Neural crest cell (in vitro differentiated cells): ENCODE measurements at places on chromosomes 2 and 18. TPM values are rescaled to one million over a fixed set of nuclear protein-coding genes. Genes with fewer than 3 reads are reported as not detected.

C1QL2 gene
- total RNA-seq, result 0.14 TPM in 1 of 2 replicates, not detected in the other

- H3K27ac ChIP-seq, result no peak overlapping the region
- H3K4me1 ChIP-seq, result peaks cover 7% of the 10 kb centered on the region
- H3K36me3 ChIP-seq, result peaks cover 4% of the 10 kb centered on the region
- no peak overlapping the region for H3K4me3 ChIP-seq
- DNase-seq, result no peak
- no peaks in the 10 kb centered on the region for H3K27me3 ChIP-seq
These were observed 50.9 kb downstream of the ADI1 start for GRCh38 chr2:3468296-3468988.

LCT gene
- 0.14 and 0.19 TPM in 2 replicates for total RNA-seq

- no peak overlapping the region for H3K4me3 ChIP-seq
- peaks cover 4% of the 10 kb centered on the region for H3K27me3 ChIP-seq
- no peaks in the 10 kb centered on the region for H3K36me3 ChIP-seq
- H3K27ac ChIP-seq, result no peak overlapping the region
- no peak for DNase-seq
- no peaks in the 10 kb centered on the region for H3K4me1 ChIP-seq
These were observed 44.3 kb downstream of the SCN9A start for GRCh38 chr2:166331468-166331867.

DNA sequence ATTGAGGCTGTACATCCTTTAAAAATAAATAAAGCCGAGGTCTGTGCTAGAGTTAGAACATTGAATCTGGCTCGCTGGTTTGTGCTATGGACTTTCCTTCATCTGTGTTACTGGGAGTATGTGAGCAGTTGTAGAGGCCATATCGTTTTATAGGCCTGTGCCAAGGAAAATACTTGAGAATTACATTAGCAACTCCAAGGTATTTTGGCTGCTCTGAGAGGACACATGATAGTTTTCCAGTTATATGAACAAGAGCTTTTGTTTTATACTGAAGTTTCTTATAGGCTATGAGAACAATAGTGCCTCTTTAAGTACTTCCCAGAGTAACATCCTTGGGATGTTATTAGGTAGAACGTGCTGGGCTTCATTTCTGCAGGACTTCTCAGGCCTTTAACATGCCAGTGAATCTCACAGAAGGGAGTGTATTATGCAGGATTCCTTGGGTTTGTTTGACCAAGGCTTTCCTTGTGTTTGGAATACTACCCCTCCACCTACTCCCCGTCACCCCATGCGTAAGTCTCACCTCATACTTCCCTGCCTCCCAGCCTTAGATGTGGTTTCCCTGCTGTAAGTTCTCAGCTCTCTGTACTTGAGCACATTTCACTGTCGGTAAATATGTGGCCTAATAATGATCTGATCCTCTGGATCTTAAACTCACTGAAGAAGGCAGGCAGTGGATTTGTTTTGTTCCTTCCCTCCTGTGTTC lies 21.0 kb downstream of the TCF7L1 start:
- no peak for DNase-seq
- H3K27me3 ChIP-seq, result no peaks in the 10 kb centered on the region
- no peaks in the 10 kb centered on the region for H3K36me3 ChIP-seq

- peaks cover 5% of the 10 kb centered on the region for H3K36me3 ChIP-seq
- peaks cover 4% of the 10 kb centered on the region for H3K4me1 ChIP-seq
- no peak overlapping the region for H3K4me3 ChIP-seq
- DNase-seq, result no peak
- H3K27ac ChIP-seq, result no peak overlapping the region
These were observed 151.8 kb upstream of the MMADHC start for GRCh38 chr2:149739171-149739882.

DNA sequence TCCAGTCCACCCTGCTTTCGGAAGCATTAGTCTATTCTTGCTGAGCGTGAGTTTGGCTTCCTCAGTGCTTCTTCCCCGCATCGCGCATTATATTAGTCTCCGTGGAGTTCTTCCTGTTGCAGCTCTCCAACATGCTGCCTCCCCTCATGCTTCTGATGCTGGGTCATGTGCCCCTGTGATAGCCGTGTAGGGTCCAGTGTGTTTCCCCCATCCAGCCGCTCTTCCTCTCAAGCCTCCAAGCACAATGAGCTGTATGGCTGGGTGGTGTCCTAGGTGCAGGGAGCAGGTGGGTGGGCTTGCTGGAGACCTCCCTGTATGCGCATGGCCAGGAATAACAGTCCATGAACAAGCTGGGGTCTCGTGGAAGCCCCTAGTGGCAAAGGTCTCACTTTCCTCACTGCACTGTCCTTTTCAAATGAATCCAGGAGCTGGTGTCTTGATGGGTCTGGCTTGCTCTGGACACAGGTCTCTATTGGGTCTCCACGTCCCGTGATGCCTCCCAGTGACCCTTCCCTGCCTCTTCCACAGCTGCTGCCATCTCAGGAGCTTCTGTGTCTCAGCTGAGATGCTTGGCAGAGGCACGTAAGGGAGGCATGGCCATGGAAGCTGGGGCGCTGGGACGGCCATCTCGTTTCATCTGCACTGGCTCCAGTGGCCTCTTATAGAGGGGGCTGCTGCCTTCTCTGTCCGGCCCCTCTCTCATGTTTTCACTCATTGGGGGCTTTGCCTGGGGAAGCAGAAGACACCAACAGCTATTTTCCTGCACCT lies 54.8 kb upstream of the HDAC4 start:
- H3K36me3 ChIP-seq, result peaks cover 10% of the 10 kb centered on the region
- no peak overlapping the region for H3K4me3 ChIP-seq
- no peak overlapping the region for H3K27ac ChIP-seq
- H3K4me1 ChIP-seq, result peaks cover 6% of the 10 kb centered on the region

DNA sequence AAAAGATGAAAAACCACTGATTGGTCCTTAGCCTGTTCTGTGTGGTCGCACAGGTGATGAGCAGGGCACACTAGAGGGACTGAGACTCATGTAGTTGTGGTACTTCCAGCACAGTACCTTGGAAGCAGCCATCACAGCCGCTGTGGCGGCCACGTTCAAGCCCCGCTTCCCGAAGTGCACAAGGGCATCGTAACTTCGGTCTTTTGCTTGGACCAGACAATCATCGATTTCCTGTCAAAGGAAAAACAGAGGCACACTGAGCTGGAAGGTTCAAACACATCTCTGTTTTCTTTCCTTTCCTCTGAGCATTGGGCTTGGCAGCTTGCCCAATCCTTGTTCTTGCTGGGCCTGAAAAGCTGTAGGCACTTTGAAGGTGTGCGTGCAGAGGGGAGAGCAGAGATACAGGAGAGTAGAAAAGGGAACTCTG lies 52.6 kb downstream of the MRPL35 start:
- no peak overlapping the region for H3K27ac ChIP-seq
- no peaks in the 10 kb centered on the region for H3K27me3 ChIP-seq
- H3K4me1 ChIP-seq, result no peaks in the 10 kb centered on the region
- no peaks in the 10 kb centered on the region for H3K36me3 ChIP-seq
- no peak for DNase-seq
- H3K4me3 ChIP-seq, result no peak overlapping the region

- H3K4me1 ChIP-seq, result peaks cover 33% of the 10 kb centered on the region
- peaks cover 3% of the 10 kb centered on the region for H3K36me3 ChIP-seq
- no peak for DNase-seq
- H3K4me3 ChIP-seq, result no peak overlapping the region
- H3K27ac ChIP-seq, result no peak overlapping the region
These were observed 186.6 kb downstream of the NEDD4L start for GRCh38 chr18:58230438-58231179.

CFAP65 gene
- total RNA-seq, result 0.93 and 1.4 TPM in 2 replicates

GPR155 gene
- total RNA-seq, result 1.5 and 1.7 TPM in 2 replicates

MC5R gene
- not detected in 2 replicates for total RNA-seq

DNA sequence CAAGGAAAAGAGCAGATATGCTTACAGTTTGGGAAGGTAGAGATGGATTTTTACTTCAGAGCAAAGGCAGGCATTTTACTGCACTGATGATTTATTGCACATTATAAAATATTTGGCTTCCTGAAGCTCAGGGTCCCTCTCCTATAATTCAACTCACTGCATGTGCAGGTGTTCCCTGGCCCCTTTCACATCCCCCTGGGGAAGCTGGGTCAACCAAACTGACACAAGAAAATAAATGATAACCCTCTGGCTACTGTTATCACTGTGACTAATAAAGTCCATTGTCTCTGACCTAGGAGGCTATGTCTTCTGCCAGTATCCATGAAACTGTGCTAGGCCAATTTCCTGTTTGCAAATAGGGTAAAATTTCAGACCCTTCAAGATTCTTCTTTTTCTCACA lies 163.1 kb downstream of the ARL6IP6 start:
- H3K36me3 ChIP-seq, result no peaks in the 10 kb centered on the region
- H3K4me1 ChIP-seq, result no peaks in the 10 kb centered on the region
- no peak for DNase-seq
- no peak overlapping the region for H3K27ac ChIP-seq
- no peaks in the 10 kb centered on the region for H3K27me3 ChIP-seq

GRCh38 chr2:24821433-24821891 lies 28.2 kb downstream of the CENPO start:
- peaks cover 26% of the 10 kb centered on the region for H3K4me1 ChIP-seq
- H3K36me3 ChIP-seq, result peaks cover 43% of the 10 kb centered on the region
- peak overlapping the region; percentile 58 for H3K27ac ChIP-seq

HOXD13 gene
- not detected in 2 replicates for total RNA-seq

DNA sequence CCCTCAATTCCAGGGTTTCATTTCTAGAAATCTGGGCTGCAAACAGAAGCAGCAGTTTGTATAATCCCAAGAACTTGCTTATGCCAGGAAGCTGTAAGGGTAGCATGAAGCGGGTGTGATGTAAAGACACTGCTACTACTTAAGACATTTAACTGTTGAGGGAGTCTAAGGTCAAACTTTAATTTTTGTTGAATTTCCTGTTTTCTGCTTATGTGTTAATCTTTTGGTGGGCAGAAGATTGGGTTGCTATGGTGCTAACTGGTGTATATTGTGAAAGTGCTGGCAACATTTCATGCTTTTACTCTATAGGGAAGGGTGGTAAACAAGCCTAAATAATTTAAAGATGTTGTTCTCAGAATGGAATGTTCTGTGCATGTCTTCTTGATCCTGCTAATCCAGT lies 2.7 kb downstream of the NCOA1 start:
- H3K4me1 ChIP-seq, result peaks cover 34% of the 10 kb centered on the region
- peak overlapping the region; percentile 91 for H3K4me3 ChIP-seq
- peaks cover 15% of the 10 kb centered on the region for H3K27me3 ChIP-seq
- H3K27ac ChIP-seq, result no peak overlapping the region
- no peak for DNase-seq
- no peaks in the 10 kb centered on the region for H3K36me3 ChIP-seq

DNA sequence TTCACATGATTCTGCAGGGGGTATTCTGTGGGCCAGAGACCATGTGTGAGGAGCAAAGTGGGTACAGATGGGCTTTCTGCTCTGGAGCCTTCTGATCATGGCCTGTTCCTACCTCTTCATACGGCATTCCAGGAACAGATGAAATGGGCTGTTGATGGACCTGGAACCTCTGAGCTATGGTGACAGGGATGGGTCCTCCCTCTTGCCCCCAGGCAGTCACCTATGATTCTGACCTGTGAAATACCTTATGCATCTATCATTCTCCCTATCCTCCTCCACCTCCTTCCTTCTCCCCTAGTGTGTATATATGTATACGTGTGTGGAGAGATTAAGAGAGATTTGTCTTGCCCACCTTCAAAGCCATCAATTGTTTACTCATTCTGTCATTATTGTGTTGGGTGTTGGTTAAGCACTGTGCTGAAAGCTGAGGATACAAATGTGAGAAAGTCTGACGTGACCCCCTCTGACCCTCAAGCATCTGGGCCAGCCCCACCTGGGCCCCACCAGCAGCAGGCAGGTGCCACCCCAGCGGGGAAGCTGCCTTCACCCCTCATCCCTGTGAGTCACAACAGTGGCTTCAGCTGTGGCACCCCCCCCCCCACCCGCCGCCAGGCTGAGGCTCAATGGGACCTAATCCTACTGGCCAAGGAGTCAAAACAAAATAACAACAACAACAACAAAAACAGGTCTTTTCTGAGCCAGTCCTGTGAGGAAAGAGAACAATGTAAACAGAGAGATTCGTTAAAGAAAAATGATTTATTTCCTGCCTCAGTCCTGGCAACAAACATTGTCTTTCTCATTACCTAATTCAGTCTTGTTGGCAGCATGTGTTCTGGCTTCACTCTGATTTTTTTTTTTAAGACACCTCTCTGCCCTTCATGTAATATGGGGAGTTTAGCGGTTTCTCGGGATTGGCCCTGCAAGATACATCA lies 103.8 kb upstream of the CDC42EP3 start:
- no peak for DNase-seq
- H3K27ac ChIP-seq, result no peak overlapping the region
- H3K36me3 ChIP-seq, result no peaks in the 10 kb centered on the region
- H3K4me3 ChIP-seq, result no peak overlapping the region
- H3K4me1 ChIP-seq, result peaks cover 29% of the 10 kb centered on the region

- no peak overlapping the region for H3K27ac ChIP-seq
- H3K27me3 ChIP-seq, result no peaks in the 10 kb centered on the region
- no peaks in the 10 kb centered on the region for H3K4me1 ChIP-seq
These were observed 76.2 kb upstream of the STK39 start for GRCh38 chr2:168323529-168324021.

DNA sequence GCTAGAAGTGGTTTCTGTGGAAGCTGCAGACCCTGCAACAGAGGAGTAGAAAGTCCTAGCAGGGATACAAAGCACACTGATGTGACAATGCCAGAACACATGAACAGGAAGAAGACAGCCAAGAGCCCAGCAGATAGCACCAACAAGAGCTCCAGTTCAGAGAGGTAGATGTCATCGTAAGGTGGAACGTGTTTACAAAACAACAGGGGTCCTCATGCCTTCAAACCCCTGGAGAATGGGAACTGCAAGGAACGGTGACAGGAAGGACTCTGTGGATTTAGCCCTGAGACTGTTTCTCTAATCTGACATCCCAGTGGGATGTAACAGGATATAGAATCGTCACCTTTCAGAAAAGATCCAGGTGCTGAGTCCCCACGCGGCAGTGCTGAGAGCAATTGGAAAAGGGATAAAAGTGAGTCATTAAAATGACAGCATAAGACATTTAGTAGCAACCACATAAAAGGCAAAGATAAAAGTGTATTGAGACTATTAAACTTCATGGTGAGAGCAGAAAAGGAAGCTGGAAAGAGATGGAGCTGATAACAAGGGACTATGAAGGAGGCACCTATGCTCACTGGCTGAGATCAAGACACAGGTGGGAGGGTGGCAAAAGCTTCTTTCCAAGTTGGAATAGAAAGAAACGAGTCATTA lies 195.2 kb downstream of the FBXO15 start:
- peaks cover 5% of the 10 kb centered on the region for H3K27me3 ChIP-seq
- no peak overlapping the region for H3K27ac ChIP-seq
- H3K36me3 ChIP-seq, result no peaks in the 10 kb centered on the region

DNA sequence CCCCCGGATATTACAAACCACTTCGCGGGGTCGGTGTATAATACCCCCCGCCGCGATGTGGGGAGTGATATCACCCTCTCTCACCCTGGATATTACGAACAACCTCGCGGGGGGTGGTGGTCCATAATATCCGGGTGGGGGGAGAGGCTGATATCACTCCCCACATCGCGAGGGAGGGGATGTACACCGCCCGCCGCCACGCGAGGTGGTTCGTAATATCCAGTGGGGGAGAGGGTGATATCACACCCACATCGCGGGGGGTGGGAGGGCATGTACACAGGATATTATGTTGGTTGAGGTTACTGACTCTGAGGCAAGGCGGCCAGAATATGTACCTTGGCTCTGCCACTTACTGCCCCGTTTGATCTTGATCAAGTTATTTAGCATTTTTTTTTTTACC lies 14.8 kb upstream of the CWC22 start:
- no peaks in the 10 kb centered on the region for H3K36me3 ChIP-seq
- H3K27me3 ChIP-seq, result no peaks in the 10 kb centered on the region
- H3K27ac ChIP-seq, result no peak overlapping the region
- DNase-seq, result no peak
